ENCODE measurements at places on chromosomes 5 and 9.

GRCh38 chr9:84748112-84748511, 78.6 kb downstream of the NTRK2 start:
- DNase-seq, result no peak

DNA sequence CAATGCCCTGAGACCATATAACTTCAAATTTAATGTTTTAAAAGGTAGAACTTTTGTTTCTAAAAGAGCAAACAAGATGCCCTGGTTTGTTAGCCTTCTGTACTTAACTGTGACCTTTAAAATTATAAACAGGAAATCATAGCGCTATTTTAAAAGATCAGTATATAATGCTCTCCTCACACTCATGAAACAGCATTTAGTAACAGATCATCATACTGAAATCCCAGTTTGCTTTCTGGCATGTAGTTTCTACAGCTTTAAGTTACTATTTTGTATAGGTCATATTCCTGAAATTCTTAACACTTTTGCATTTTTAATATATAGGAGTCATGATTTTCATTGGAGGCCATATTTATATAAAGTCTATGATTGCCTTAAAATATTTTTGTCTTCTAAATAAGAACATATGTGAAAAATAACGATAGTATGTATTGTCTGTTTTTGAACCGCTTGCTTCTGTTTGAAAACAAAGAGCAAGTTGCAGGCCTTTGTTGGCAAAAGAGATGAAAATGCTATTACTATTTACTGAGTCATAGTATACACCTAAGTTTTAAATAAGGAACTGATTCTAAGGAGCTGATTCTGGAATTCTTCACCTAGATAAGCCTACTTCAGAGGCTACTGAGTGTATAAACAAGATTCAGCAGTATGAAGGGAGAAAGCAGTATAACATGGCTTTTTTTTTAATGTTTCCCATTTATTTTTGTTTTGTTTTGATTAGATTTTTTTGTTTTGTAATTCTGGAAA, 20.5 kb downstream of the SRFBP1 start:
- DNase-seq, result no peak

- DNase-seq, result no peak
Measured at GRCh38 chr5:109907189-109907588, 217.5 kb downstream of the MAN2A1 start.

DNA sequence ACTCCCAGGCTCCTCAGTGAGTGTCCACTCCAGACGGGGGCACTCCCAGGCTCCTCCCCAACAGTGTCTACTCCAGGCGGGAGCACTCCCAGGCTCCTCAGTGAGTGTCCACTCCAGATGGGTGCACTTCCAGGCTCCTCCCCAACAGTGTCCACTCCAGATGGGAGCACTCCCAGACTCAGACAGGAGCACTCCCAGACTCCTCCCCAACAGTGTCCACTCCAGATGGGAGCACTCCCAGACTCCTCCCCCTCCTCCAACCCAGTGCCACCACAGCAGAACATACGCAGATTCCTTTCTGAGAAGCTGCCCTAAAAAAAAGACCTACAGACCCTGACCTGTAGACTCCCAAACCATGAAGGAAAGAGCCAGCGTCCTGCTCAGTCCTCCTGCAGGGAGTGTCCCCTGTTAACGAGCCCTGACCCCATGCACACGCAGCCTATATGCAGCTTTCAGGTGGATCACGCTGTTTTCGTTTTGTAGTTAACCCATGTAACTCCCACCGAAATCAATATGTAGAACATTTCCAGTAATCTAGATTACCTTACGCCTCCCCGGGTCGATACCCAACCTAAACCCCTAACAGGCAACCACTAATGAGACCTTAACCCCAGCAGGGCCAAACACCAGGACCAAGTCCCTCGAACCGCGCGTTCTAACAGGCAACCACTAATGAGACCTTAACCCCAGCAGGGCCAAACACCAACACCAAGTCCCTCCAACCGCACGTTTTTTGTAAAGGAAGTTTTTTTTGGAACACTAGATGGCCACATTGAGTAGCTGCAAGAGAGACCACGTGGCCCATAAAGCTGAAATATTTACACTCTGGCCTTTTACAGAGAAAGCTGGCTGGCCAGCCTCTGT, 15.7 kb downstream of the PNPLA7 start:
- DNase-seq, result no peak

- no peak for DNase-seq
Measured at GRCh38 chr5:5364932-5365331, 57.5 kb upstream of the ICE1 start.

- no peak for DNase-seq
Measured at GRCh38 chr9:77770340-77770739, 122.2 kb upstream of the GNA14 start.
